ENCODE measurements at places on chromosomes 4 and X.

DNA sequence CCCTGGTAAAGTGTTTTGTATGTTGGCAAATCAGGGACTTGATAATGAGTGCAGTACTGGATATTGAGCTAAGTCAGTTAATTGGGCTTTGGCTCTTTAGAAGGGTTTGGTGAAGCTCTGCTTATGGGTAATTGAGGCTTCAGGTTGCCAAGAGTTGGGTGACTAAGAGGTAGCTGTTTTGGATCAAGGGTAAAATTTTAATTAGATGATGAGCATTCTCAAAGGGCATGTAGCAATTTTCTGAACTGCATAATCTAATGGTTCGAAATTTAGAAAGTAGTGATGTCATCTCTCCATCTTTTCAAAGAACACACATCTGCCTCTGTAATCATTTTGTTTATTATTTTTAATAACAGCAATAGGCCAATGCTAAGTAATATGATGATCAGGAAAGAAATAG is 5.5 kb upstream of the TRIM2 start:
- DNase-seq: no peak

GRCh38 chr4:10413177-10413576 is 44.0 kb downstream of the ZNF518B start:
- DNase-seq: no peak

GRCh38 chrX:153499876-153500275 is 5.1 kb downstream of the BGN start:
- DNase-seq: peak; percentile 75

GRCh38 chrX:75158054-75158453 is 2.0 kb upstream of the ABCB7 start:
- DNase-seq: no peak

DNA sequence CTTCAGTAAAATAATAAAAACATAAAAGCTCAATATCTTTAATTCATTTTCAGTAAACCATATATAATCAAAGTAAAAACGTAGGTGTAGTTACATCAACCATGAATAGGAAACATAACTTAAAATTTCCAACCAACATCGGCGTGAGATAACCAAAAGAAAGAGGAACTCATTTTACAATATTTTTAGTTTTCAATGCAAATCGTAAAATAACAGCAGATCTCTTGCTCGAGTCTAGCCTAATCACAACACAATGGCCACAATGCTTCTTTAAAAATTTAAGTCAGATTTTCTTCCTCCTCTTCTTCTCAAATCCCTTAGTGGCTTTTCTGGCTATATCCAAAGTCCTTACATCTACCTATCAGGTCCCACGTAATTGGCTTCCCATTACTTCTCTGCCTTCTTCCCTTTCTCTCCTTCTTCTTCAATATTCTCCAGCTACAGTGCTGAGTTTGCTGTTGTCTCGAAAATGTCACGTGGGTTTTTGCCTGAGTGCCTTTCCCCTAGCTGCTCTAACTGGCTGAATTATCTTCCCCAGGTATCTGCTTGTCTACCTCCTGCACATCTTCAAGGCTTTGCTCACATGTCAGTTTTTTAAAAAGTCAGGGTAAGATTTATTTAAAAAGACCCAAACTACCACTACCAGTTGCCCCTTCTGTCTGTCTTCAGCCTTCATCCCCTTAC is 90.9 kb upstream of the BANK1 start:
- DNase-seq: no peak

DNA sequence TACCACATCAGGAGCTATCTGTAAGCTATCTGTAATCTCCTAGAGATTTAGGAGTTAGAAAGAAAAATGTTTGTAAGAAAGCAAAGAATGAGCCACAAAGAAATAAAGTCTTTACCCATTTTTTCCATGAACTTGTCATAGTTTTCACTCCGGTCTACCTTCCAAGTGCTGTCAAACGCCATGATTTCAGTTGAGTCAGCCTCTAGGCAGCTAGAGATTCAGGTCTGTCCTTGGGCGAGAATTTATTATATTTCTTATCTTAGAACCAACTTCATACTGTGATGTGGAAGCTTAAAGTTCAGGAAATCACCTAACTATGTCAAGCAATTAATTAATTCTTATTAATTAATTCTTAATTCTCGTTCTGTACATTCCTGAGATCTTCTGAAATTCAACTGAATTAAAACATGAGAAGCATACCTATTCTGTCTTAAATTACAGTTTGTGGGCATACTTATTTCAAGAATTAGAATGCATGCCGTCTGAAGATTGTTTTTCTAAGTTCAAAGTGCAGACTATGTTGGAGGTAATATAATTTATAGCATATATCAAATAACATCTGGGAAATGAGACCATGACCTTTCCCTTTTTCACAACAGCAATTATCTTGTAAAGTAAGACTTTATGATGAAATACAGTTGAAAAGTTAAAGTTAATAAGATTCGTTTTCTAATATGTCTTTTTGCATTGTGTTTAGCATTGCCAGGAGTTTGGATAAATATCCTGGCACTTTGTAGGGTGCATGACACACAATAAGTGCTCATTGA is at the start of gene FABP2:
FABP2 (minus strand) TSS at position 218 of the 767 bp plus-strand sequence; CDS start at position 182, 36 bp downstream.
- DNase-seq: no peak

GRCh38 chr4:116512552-116512951 is 572.8 kb downstream of the TRAM1L1 start:
- DNase-seq: no peak

DNA sequence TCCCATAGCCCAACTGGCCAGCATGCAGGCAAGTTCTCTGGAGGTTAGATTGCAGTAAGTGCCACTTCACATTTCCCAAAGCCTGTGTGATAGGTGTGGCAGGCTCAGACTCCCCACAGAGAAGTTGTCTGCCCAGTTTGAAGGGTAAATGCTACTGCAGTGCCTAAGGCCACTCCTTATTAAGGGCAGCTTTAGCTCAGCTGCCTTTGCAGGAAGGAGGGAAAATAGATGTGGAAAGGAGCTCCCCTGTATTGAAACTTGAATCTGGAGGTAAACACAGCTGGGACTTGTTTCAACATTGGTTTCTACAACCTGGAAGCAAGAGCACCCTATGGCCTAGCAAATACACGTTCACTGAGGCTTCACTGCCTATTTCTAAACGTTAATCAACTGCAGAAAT is 22.4 kb downstream of the NEXMIF start:
- no peak for DNase-seq

GRCh38 chr4:7194251-7195140 is 2.2 kb downstream of the SORCS2 start:
- no peak for DNase-seq

DNA sequence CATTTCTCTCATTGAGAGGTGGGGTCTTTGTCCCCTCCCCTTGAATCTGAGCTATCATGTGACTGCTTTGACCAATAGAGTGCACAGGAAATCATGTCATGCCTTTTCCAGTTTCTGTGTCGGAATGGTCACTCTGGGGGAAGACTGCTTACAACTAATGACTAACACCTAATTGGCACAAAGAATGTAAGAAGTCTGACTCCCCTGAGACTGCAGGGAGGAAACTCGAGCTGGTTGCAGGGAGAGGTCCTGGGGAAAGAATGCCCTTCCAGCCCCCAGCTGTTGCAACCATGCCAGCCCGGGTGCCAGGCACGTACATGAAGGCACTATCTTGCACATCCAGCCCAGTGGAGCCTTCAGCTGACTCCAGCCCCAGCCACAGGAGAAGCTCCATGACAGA is 254.2 kb downstream of the DHX15 start:
- DNase-seq: no peak

DNA sequence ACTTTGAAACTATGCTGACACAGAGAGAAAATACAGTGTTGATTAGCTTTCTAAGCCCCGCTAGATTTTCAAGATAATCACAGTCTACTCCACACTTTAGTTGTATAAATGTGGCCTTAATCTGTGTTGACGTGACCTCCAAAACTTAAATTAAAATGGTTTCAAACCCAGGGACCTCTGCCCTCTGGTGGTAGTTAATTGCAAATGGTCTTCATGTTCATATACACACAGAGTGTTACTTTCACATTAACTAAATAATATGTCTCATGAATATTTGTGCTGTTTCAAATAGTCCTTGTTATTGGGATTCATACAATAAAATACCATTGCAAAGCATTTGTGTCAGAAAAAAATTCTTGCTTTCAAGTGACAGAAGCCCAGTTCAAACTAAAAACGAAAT is 64.3 kb downstream of the TASL start:
- DNase-seq: no peak

DNA sequence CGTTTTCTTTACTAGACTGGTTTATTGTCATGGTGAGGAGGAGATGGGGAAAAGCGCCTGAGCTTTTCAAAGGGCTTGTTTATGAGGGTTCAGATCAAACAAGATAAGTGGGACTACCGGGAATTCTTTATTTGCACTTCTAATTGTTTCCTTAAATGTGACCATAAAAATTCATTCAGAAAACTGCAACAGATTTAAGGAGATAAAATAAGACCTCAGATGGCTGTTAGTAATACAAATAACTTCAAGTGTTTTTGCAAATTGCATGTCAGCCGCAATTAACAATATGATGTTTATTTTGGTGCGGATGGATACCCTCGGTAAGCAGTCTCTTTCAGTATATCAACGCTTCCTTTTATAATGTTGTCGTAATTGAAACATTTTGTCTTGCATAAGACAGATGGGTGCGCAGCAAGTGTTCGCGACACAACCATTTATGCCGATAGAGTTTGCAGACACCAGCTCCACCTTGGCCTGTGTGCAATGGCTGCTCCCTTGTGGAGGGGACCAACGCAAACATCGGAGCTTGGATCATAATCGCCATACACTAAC is 151.0 kb downstream of the C4orf33 start:
- DNase-seq: no peak

GRCh38 chr4:185536411-185536709 is 1.1 kb upstream of the PDLIM3 start:
- DNase-seq: no peak

GRCh38 chrX:136295380-136295779 is 5.4 kb upstream of the ADGRG4 start:
- no peak for DNase-seq

GRCh38 chr4:180587379-180587778 is 1655.8 kb upstream of the TENM3 start:
- no peak for DNase-seq

GRCh38 chr4:88275516-88275915 is 8.8 kb downstream of the PPM1K start:
- DNase-seq: no peak

- DNase-seq: peak; percentile 89
Observed at GRCh38 chrX:10071451-10072144, 85.2 kb upstream of the CLCN4 start.

DNA sequence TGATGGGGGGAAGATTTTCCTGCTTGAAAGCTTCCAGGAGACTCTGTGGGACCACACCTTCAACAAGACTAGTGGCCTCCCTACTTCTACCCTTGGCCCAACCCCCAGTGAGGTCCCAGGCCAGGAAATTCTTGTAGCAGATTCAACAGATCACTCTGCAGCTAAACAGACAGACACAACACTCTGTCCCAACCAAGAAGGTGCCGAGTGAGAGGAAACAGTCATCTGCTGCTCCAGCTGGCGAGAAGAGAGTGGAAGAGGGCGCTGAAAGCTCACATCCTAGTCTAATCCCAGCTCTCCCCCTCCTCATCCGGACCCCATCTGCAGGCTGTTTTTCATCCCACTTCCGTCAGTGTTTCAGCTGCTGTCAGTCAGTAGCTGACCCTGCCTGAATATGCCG is 63.4 kb downstream of the CHRDL1 start:
- DNase-seq: no peak

GRCh38 chr4:7890635-7891393 is 48.8 kb downstream of the AFAP1 start:
- DNase-seq: peak; percentile 52

DNA sequence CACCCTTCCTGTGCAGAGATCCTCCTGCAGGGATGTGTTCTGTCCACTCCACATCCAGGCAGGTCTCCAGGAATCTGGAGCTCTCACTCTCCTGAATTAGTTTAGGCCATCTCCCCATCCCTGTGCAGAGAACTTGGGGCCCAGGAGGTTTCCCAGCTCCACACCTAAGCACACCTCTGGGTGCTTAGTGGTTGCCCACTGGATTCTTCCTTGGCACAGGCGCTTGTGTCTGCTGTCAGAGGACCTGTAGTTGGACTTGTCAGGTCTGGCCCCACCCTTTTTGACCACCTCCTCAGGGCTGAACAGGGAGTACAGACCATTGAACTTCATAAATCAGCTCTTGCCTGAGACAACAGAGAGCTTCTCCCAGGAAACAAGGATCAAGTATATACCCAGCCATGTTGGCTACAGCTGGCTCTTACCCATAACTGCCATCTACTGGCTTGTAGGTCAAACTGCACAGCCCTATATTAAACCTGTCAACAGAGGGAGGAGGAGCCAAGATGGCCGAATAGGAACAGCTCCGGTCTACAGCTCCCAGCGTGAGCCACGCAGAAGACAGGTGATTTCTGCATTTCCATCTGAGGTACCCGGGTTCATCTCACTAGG is 275.5 kb downstream of the PPARGC1A start:
- no peak for DNase-seq

- DNase-seq: no peak
Observed at GRCh38 chr4:6104541-6105130, 86.4 kb upstream of the C4orf50 start.

- peak; percentile 67 for DNase-seq
Observed at GRCh38 chr4:42995343-42995944, 102.9 kb downstream of the GRXCR1 start.

GRCh38 chr4:1748465-1748995 is 27.2 kb downstream of the TACC3 start:
- DNase-seq: peak; percentile 61

DNA sequence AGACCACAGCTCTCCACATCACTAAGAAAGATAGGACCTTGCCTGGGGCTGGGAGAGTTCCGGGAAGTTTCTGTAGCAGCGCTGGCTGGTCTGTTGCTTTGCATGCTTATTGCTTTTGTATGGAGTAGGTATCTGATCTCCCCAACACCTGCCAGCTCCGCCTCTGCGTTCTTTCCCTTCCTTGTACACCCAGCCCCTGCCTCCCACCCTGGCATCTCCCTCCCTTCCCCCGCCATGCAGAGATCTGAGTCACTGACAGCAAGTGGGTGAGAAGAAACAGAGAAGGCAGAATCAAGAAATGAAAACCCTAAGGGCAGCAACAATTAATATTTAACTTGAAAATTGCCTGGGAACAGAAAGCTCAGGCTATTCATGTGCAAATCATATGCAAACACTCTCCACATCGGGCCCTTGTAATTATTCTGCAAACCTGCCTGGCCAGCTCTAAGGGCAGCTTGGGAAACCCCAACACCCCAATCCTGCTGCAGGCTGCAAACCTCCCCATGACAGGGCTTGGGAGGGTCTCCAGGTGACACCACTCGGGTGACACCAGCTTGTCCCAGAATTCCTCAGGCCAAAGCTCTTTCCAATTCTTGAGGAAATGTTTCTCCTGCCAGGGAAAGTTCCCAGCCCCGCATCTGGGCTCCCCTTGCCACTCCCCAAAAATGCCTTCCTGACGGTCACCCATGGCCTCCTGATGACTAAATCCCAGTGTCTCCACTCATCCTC is 257.2 kb downstream of the FBXW7 start:
- no peak for DNase-seq

- DNase-seq: no peak
Observed at GRCh38 chrX:29215251-29215650, 628.0 kb downstream of the IL1RAPL1 start.

- DNase-seq: no peak
Observed at GRCh38 chrX:1679238-1679637, 64.4 kb downstream of the ASMT start.

GRCh38 chrX:132425744-132426318 is 63.0 kb downstream of the MBNL3 start:
- no peak for DNase-seq

GRCh38 chrX:40468033-40468846 is 112.5 kb upstream of the ATP6AP2 start:
- DNase-seq: peak; percentile 38
